Neural crest cell (in vitro differentiated cells): ENCODE measurements at places on chromosomes 11 and 22. TPM values are rescaled to one million over a fixed set of nuclear protein-coding genes. Genes with fewer than 3 reads are reported as not detected.

The RAB39A gene
- 10.8 and 11.3 TPM in 2 replicates for total RNA-seq

GRCh38 chr22:49538006-49538405, 289.7 kb downstream of the BRD1 start:
- H3K4me3 ChIP-seq = no peak overlapping the region
- peaks cover 14% of the 10 kb centered on the region for H3K4me1 ChIP-seq
- peaks cover 2% of the 10 kb centered on the region for H3K27me3 ChIP-seq
- no peak for DNase-seq
- H3K27ac ChIP-seq = no peak overlapping the region

DNA sequence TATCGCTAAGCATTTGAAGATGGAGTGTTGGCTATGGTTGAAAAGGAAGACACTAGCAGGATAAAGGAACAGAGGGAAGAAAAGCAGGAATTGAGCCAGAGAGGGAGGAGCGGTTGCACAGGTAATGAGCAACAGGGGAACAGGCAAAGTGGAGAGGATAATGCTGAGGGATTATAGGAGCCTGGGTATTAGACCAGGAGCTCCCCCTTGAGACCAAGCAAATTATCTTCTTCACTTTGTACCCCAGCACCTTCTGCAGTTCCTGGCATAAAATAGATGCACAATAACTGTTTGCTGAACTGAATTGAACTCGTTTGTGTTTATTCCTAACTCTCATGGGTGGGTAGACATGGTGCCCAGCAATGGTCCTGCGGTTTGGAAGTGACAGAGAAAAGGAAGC, 54.6 kb upstream of the OR5P2 start:
- no peak for DNase-seq
- H3K36me3 ChIP-seq = no peaks in the 10 kb centered on the region
- H3K27ac ChIP-seq = no peak overlapping the region
- peaks cover 5% of the 10 kb centered on the region for H3K27me3 ChIP-seq
- H3K4me3 ChIP-seq = no peak overlapping the region

The UBQLN3 gene
- not detected in 2 replicates for total RNA-seq

The LRRC10B gene
- 2.8 and 2.9 TPM in 2 replicates for total RNA-seq

GRCh38 chr22:49079027-49079725, 748.5 kb downstream of the BRD1 start:
- no peaks in the 10 kb centered on the region for H3K27me3 ChIP-seq
- H3K27ac ChIP-seq = no peak overlapping the region
- H3K36me3 ChIP-seq = no peaks in the 10 kb centered on the region
- peaks cover 13% of the 10 kb centered on the region for H3K4me1 ChIP-seq
- DNase-seq = no peak

The CLTCL1 gene
- 7.2 and 7.7 TPM in 2 replicates for total RNA-seq

- DNase-seq = no peak
- no peaks in the 10 kb centered on the region for H3K27me3 ChIP-seq
- H3K4me3 ChIP-seq = no peak overlapping the region
- H3K4me1 ChIP-seq = no peaks in the 10 kb centered on the region
These were observed 17.8 kb downstream of the POU2AF1 start for GRCh38 chr11:111361052-111361801.

The MRGPRD gene
- total RNA-seq = not detected in 2 replicates

- DNase-seq = no peak
- no peaks in the 10 kb centered on the region for H3K4me1 ChIP-seq
- H3K4me3 ChIP-seq = no peak overlapping the region
These were observed 599.1 kb upstream of the FAT3 start for GRCh38 chr11:91625495-91625894.

The SAA4 gene
- total RNA-seq = not detected in 2 replicates

DNA sequence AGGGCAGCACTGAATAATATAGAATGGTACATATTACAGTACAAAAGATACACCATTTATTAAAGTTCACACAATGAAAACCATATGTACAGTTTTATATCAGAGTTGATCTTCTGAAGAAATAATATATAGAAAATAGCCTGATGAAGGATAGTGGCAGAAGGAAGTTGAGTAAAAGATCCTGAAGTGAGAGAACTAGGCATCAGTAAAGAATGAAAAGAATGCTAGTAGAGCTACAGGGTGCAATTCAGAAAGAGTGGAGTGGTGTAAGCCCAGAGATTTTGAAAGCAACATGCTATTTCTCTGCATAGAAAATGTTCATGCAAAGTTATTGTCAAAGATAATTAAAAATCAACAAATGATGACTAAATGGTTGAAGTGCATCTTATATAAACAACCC, 1552.7 kb upstream of the TENM4 start:
- H3K4me1 ChIP-seq = peaks cover 14% of the 10 kb centered on the region
- DNase-seq = no peak
- H3K4me3 ChIP-seq = no peak overlapping the region
- H3K27ac ChIP-seq = no peak overlapping the region
- H3K36me3 ChIP-seq = no peaks in the 10 kb centered on the region

The OR5T3 gene
- total RNA-seq = not detected in 2 replicates

The OR2AT4 gene
- not detected in 2 replicates for total RNA-seq

DNA sequence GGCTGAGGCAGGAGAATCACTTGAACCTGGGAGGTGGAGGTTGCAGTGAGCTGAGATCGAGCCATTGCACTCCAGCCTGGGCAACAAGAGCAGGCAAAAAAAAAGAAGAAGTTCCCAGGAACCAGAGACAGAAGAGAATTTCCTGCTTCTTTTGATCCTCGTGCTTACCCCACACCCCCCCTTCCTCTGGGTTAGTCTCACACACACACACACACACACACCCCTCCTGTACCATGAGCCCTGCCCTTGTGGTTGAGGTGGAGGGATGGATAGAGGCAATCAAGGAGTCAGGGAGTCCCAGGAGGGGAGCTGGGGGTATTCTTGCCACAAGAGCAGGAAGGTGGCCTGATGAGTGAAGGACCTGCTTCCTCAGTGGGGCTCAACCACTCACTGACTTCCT, 4.1 kb upstream of the UBE2L6 start:
- DNase-seq = no peak
- no peak overlapping the region for H3K4me3 ChIP-seq
- H3K4me1 ChIP-seq = peaks cover 41% of the 10 kb centered on the region

GRCh38 chr11:9905501-9905951, 241.6 kb downstream of the SWAP70 start:
- no peak for DNase-seq
- H3K4me3 ChIP-seq = peak overlapping the region; percentile 21
- peaks cover 33% of the 10 kb centered on the region for H3K4me1 ChIP-seq
- H3K27me3 ChIP-seq = no peaks in the 10 kb centered on the region
- peak overlapping the region; percentile 27 for H3K27ac ChIP-seq
- no peaks in the 10 kb centered on the region for H3K36me3 ChIP-seq

DNA sequence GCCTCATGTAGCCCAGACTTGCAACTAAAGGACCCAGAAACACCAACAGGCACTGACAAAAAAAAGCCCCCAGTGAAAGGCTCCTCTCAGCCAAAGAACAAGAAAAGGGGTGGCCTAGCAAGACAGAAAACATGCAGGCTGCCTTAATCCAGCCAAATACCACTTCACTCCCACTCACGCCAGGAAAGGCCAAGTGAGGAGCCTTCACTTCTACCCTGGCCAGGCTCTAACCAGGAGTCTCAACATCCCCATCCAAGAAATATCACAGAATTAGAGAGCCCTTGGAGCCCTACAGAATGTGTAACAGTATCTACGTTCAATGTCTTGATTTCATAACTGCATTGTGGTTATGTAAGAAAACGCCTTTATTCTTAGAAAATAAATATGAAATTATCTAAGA, 149.0 kb downstream of the APOL5 start:
- no peak for DNase-seq
- no peaks in the 10 kb centered on the region for H3K27me3 ChIP-seq
- H3K36me3 ChIP-seq = peaks cover 3% of the 10 kb centered on the region
- H3K27ac ChIP-seq = no peak overlapping the region

The CCND1 gene
- 344 and 350 TPM in 2 replicates for total RNA-seq

DNA sequence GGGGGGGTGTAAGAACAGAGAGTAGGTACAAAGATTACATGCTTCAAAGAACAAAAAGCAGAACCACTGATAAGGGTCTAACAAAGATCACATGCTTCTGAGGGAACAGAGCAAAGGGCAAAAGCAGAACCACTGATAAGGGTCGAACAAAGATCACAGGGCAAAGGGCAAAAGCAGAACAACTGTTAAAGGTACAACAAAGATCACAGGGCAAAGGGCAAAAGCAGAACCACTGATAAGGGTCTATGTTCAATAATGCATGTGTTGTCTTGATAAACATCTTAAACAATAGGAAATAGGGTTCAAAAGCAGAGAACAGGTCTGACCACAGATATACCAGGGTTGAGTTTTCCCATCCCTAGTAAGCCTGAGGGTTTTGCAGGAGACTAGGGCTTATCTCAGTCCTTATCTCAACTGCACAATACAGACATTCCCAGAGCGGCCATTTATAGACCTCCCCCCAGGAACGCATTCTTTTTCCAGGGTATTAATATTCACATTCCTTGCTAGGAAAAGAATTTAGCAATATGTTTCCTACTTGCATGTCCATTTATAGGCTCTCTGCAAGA, 81.9 kb upstream of the PGR start:
- H3K4me3 ChIP-seq = no peak overlapping the region
- peaks cover 4% of the 10 kb centered on the region for H3K36me3 ChIP-seq
- H3K27me3 ChIP-seq = no peaks in the 10 kb centered on the region
- H3K27ac ChIP-seq = no peak overlapping the region

The BBOX1 gene
- not detected in 2 replicates for total RNA-seq

GRCh38 chr11:35539256-35539655, 13.8 kb upstream of the PAMR1 start:
- no peaks in the 10 kb centered on the region for H3K27me3 ChIP-seq
- H3K4me3 ChIP-seq = no peak overlapping the region
- no peak for DNase-seq
- H3K36me3 ChIP-seq = no peaks in the 10 kb centered on the region

DNA sequence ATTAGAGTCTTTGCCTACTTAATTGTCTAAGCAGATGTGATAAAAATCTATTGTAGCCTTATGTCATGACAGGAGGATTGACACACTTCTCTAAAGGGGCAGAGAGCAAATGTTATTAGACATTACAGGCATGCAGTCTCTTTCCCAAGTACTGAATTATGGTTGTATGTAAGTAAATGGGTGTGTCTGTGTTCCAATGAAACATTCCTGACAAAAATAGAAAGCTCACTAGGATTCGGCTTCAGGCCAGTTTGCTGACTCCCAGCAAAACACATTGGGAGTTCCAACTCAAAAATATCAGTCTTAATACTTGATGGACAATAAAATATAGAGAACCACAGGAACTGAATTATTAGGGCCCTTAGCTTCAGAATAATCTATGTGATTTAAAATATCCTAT, 1480.4 kb downstream of the FAM181B start:
- no peaks in the 10 kb centered on the region for H3K4me1 ChIP-seq
- H3K4me3 ChIP-seq = no peak overlapping the region
- no peaks in the 10 kb centered on the region for H3K27me3 ChIP-seq
- no peak overlapping the region for H3K27ac ChIP-seq
- no peaks in the 10 kb centered on the region for H3K36me3 ChIP-seq

The ZBTB16 gene
- total RNA-seq = 36.6 and 39.4 TPM in 2 replicates

DNA sequence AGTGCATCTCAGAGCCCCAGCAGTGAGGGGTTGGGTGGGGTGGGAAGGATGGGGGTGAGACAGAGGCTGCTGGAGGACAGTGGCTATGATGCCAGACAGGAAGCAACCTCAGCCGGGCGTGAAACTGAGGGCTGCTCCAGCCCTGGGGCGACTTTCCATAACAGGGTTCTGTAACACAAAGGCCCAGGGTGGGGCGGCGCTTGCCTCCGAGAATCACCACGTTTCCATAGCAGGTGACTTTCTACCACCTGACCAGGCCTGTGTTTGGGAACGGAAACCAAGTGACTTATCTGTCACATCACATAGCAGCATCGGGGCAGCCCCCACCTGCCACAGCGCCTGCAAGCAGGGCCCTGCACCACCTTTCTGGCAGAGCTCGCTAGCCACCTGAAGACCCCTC, 85.8 kb downstream of the TRMU start:
- H3K36me3 ChIP-seq = peaks cover 4% of the 10 kb centered on the region
- no peak overlapping the region for H3K4me3 ChIP-seq

DNA sequence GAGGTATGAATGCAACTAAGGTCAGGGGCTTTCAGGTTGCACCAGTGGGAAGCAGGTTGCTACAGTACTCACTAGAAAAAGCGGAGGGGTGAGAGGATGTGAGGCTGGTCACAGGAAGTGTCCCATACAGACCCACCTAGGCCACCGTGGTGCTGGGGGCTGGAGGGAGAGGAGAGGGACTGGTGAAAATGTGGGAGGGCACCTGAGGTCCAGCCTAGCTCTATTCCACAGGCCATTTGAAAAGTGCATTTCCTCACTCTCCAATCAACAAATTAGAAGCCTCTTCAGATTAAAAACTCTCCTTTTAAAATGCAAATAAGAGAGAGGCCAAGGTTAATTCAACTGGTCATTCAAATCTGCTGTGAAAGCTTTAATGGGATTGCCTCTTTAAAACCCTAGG, 38.6 kb upstream of the NCAM1 start:
- DNase-seq = no peak
- H3K27me3 ChIP-seq = peaks cover 2% of the 10 kb centered on the region
- peaks cover 8% of the 10 kb centered on the region for H3K4me1 ChIP-seq
- H3K36me3 ChIP-seq = no peaks in the 10 kb centered on the region
- H3K4me3 ChIP-seq = no peak overlapping the region
- no peak overlapping the region for H3K27ac ChIP-seq

DNA sequence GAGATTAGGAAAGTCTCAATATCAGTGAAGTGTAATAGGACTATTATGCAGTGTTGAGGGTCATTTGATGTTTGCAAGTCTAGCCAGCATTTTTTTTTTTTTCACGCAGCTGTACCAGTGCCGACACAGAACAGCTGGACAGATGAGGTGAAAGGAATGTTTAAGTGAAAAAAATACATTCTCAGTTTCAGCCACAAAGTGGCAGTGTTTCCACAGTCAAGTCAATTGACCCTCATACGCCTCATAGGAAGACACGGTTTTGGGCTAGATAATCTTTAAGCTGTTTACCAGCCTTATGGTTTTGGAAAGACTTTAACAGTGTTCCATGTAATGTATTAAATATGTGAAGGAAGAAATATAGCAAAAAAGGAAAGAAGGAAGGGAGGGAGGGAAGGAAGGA, 349.9 kb upstream of the ANO3 start:
- H3K36me3 ChIP-seq = no peaks in the 10 kb centered on the region
- H3K4me1 ChIP-seq = peaks cover 4% of the 10 kb centered on the region
- peaks cover 3% of the 10 kb centered on the region for H3K27me3 ChIP-seq
- peak; percentile 32 for DNase-seq
- no peak overlapping the region for H3K4me3 ChIP-seq
- no peak overlapping the region for H3K27ac ChIP-seq

The MMP1 gene
- not detected in 2 replicates for total RNA-seq

The RAC2 gene
- total RNA-seq = 0.21 TPM in 1 of 2 replicates, not detected in the other

- H3K4me1 ChIP-seq = peaks cover 36% of the 10 kb centered on the region
- no peaks in the 10 kb centered on the region for H3K27me3 ChIP-seq
- no peak for DNase-seq
- H3K4me3 ChIP-seq = peak overlapping the region; percentile 99
These were observed 605 bp upstream of the COPB1 start for GRCh38 chr11:14500181-14500651.
